Esophagus squamous epithelium (tissue), 5 donors: ENCODE measurements at places on chromosomes 2 and 18. TPM values are rescaled to one million over a fixed set of nuclear protein-coding genes. Genes with fewer than 3 reads are reported as not detected.

DNA sequence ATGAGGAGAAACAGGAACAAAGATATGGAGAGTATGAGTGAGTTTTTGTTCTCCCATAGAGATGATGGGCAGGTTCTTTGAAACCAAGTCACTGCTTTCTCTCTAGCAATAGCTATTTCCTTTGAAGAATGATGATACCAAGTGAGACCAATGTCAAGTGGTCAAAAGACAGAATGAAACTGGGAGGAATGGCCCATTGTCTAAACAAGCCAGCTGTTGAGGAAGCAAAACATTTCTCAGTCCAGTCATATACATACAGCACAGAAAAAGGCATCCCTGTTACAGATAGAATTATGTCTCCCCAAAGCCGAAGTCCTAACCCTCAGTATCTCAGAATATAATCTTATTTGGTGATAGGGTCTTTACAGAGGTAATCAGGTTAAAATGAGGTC lies 66.1 kb upstream of the EPC2 start:
- no peaks in the 10 kb centered on the region for H3K36me3 ChIP-seq
- H3K27ac ChIP-seq = no peak overlapping the region
- no peak for DNase-seq
- no peaks in the 10 kb centered on the region for H3K4me1 ChIP-seq
- no peak overlapping the region for H3K4me3 ChIP-seq
- no peaks in the 10 kb centered on the region for H3K27me3 ChIP-seq

The ERICH2 gene
- total RNA-seq = not detected

DNA sequence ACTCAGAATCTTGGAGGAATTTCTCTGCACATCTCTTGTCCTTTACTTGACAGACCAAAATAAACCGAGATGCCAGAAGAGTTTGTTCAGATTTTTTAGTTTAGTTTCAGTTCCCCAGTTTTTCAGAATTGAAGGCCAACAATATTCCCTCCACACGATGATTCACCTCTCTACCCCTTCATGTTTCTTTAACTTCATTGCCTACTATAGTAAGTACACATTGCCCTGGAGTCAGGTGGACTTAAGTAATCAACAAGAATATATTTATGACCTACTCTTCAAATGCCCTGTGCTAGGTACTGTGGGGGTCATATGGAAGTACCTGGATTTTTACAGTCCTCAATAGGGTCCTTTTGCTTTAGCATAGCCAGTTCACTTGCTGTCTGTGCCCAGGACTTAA lies 79.6 kb upstream of the CTLA4 start:
- DNase-seq = no peak
- no peaks in the 10 kb centered on the region for H3K36me3 ChIP-seq
- no peaks in the 10 kb centered on the region for H3K4me1 ChIP-seq
- no peak overlapping the region for H3K27ac ChIP-seq

GRCh38 chr2:192534072-192534471 lies 339.3 kb upstream of the TMEFF2 start:
- H3K4me3 ChIP-seq = no peak overlapping the region
- no peaks in the 10 kb centered on the region for H3K4me1 ChIP-seq
- no peak overlapping the region for H3K27ac ChIP-seq

The TUBA3E gene
- not detected for total RNA-seq

- no peaks in the 10 kb centered on the region for H3K4me1 ChIP-seq
- no peak for DNase-seq
- H3K36me3 ChIP-seq = no peaks in the 10 kb centered on the region
- no peak overlapping the region for H3K27ac ChIP-seq
Measured at GRCh38 chr2:201696151-201696659, 2.2 kb downstream of the MPP4 start.

The ALPG gene
- not detected for total RNA-seq

DNA sequence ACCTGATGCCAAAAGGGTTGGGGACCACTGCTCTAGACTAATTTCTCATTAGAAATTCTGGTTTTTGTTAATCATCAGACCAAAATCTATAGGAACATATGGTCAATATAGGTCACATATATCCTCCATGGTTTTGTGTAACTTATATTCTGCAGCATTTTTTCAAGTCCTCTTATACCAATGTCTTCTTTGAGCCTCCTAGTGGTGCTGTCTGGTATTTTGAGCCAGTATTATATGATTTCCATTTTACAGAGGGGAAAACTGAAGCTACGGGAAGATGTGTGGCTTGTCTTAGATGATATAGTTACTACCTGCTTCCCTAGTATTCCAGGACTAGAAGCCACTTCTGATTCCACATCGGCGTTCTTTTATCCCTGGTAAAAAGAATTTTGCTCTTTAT lies 13.8 kb downstream of the MAPK4 start:
- no peaks in the 10 kb centered on the region for H3K27me3 ChIP-seq
- DNase-seq = no peak
- no peak overlapping the region for H3K27ac ChIP-seq
- no peaks in the 10 kb centered on the region for H3K36me3 ChIP-seq
- no peak overlapping the region for H3K4me3 ChIP-seq

- no peak overlapping the region for H3K4me3 ChIP-seq
- no peaks in the 10 kb centered on the region for H3K4me1 ChIP-seq
- H3K36me3 ChIP-seq = no peaks in the 10 kb centered on the region
- no peaks in the 10 kb centered on the region for H3K27me3 ChIP-seq
- no peak overlapping the region for H3K27ac ChIP-seq
Measured at GRCh38 chr2:157809212-157809611, 66.9 kb downstream of the ACVR1 start.

The HOXD1 gene
- total RNA-seq = 0.19 TPM

The COLEC12 gene
- total RNA-seq = 1.4 TPM

GRCh38 chr2:67839242-67839641 lies 223.6 kb downstream of the C1D start:
- H3K36me3 ChIP-seq = no peaks in the 10 kb centered on the region
- no peak for DNase-seq
- no peak overlapping the region for H3K4me3 ChIP-seq
- no peaks in the 10 kb centered on the region for H3K4me1 ChIP-seq

DNA sequence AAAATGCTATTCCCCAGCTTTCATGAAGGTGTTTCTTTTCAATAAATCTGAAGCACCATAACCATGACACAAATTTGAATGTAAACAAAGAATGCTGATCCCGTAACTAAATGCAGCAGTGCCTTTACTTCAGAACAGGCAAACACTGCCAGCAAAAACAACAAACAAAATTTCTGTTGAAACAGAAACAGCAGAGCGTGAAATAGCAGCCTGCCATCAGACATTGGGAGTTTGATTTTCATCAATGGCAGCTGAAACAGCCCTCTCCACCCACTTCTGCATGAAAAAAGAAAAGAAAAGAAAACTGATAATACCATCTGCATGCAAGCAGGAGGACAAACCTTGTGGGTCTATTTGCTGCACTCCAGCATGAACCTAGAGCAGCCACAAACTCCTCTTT lies 128.3 kb downstream of the CDH2 start:
- H3K27ac ChIP-seq = no peak overlapping the region
- no peaks in the 10 kb centered on the region for H3K36me3 ChIP-seq
- no peak for DNase-seq
- H3K27me3 ChIP-seq = no peaks in the 10 kb centered on the region
- H3K4me3 ChIP-seq = no peak overlapping the region

DNA sequence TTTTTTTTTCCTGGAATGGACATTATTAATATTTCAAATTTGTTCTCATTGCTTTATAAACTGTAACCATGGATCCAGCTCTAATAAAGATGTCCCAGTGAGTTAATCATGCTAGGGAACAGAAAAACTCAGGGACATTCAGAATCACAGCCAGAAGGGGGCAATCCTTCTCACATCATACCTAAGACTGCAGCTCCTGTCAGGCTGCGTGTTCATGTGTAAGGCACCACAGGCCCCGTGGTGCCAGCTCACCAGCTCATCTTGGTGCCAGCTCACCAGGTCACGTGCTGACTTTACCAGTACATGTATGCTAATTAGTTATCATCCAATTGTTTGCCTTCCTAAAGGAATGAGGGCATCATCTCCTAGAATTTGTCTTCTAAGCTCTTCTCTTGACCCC lies 84.7 kb upstream of the NEDD4L start:
- H3K27ac ChIP-seq = no peak overlapping the region
- no peaks in the 10 kb centered on the region for H3K36me3 ChIP-seq
- no peaks in the 10 kb centered on the region for H3K27me3 ChIP-seq
- no peaks in the 10 kb centered on the region for H3K4me1 ChIP-seq
- no peak overlapping the region for H3K4me3 ChIP-seq
